Activated CD4-positive, alpha-beta T cell treated with anti-CD3 and anti-CD28 coated beads for 36 hours (primary cell): ENCODE measurements at places on chromosomes 1 and 21. TPM values are rescaled to one million over a fixed set of nuclear protein-coding genes. Genes with fewer than 3 reads are reported as not detected.

GRCh38 chr1:185495898-185496297 lies 178.9 kb upstream of the IVNS1ABP start:
- DNase-seq, result no peak

Gene HHAT
- total RNA-seq, result 0.82 TPM

Gene DNAJC8
- total RNA-seq, result 135 TPM

DNA sequence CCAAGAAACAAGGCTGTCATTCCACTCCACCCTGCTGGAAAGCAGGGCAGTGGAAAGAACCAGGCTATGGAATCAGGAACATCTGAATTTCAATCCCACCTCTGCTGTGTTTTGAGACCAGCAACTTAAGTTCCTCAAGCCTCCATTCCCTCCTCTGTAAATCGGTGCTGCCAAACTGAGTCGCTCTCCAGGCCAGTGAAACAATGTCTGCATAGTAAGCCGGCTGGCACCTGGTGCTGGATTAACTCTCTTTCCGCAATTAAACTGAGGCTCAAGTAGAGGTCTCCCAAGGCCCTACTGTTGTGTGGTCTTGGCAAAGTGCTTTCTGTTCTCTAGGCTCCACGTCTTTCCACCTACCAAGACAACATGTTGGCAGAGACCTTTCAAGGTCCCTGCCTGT lies 65.3 kb downstream of the SSBP3 start:
- DNase-seq, result no peak

- no peak for DNase-seq
Measured at GRCh38 chr1:184520336-184520735, 133.5 kb downstream of the C1orf21 start.

- DNase-seq, result no peak
Measured at GRCh38 chr1:6009120-6010040, 17.2 kb upstream of the NPHP4 start.

DNA sequence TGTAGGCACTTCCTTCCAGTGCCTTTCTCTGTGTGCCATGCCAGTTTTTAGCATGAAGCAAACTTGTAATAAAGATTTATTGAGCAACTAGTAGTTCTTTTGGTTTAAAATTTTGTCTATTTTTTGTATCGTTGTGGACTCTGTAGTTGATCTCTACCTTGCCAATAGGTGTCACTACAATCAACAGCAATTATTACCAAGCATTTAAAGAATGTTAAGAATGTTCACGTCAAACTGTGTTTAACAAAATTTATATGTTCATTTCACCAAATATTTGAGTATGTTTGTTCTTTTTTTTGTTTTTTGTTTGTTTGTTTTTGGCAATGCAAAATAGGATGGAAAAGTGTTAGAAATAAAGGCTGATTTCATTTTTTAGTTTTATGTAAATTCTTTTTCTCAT lies 208.1 kb downstream of the PATJ start:
- DNase-seq, result no peak

- DNase-seq, result no peak
Measured at GRCh38 chr21:37686991-37687810, 229.1 kb downstream of the KCNJ6 start.

Gene PLEKHN1
- 1.4 TPM for total RNA-seq

DNA sequence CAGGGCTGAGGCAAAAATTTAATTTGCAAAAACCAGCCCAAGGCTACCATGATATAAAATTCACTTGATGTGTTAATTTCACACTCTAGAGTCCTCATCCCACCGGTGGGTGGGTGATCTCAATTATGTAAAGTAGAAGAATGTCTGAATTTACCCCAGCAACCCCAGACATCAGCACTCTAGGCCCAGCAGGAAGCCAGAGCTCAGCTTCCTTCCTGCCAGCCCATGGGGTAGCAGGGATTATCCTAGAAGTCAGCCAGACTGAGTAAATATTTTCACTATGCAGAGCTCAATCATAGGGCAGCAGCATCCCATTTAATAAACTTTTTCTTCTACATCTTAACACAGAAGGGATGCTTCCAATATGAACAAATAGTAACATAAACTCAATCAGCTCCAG lies 71.0 kb downstream of the SIPA1L2 start:
- DNase-seq, result no peak

DNA sequence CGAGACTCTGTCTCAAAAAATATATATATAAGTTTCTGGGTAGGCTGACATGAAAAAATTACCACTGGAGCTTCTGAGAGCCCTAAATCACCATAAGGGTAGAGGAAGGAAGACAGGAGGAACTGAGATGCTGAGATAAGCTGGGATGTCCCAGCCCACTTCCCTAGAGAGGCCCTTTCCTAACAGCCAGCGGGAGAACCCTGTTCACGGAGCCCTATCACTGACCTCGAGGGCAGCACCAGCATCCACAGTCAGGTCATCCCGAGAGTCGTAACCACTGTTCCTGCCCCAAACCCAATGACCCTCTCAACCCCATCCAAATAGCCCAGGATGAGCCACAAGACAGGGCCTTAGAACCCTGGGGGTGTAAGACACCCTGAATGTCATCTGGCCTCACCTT lies 77.5 kb downstream of the CD34 start:
- DNase-seq, result no peak

Gene OPRD1
- total RNA-seq, result not detected

Gene CLSTN1
- 34.9 TPM for total RNA-seq

Gene ECE1
- total RNA-seq, result 130 TPM

DNA sequence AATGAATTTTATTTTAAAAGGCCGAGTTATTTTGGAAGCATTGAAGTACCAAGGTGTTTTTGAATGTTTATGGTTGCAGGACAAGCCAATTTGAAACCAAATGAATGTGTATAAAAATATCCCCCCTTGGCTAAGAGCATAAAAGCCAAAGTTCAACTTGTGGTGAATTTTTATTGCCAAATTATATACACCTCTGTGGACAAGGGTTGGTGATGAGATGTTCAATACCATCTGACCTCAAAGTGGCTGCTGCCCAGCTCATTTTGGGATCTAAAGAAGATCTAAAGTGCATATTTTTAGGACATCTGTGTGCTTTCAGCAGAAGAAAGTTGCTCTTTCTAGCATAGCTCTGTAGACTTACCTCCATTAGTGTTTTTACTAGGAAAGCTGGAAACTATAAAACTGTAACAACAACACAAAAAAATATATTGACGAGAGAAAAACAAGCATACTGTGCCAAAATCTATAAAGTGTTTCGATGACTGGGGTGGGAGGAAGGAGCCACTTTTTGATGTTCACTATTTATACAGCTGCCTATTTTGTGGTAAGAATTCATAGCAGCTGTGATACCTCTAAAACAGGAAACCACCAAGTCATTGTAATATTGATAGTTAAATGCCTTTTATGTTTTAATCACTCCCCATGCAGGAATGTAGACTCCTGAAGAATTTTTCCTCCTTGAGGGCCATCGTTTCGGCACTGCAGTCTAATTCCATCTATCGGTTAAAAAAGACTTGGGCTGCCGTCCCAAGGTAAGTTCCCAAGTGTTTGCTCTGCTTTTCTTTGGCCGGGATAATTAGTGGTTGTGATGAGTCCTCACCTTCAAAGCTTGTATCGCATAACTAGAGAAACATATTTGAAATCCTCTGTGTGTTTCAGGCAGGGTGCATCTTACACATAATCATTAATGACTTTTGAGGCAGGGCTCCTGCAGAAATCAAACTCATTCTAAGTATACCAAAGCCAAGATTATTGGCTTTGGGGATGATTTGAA lies 83.2 kb downstream of the RGL1 start:
- no peak for DNase-seq
